ENCODE measurements at places on chromosomes 7 and 10.

DNA sequence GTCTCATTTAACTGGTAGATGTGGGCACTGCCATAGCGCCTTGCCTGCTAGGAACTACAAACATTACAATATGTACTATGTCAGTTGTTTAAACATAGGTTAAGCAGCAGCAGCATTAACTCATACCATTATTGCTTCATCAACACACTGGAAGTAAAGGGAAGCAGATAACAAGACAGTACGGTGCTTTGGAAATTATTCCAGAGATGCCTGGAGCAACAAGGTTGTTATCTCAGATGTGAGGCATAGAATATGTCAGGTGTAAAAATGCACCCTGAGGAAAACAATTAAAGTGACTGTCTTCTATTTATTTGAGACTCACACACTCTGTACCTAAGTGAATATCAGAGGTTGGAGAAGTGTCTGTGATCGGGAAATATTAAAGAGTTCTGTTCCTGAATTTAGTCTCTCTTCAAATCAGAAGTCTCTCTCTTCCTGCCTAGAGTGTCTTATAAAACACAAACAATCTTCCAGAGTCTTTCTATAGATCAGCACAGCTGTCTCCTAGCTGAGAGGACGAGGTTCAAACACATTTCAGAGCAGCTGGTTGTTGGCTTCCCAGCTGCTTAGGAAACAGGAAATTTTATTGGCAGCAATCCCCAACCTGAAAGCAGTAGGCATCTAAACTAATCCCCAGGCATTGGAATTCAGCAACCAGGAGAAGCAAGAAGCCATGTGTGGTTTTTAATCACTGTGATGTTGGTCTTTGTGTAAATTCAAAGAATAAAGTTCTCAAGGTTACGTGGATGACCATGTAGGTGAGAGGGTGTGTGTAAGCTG lies 994.4 kb upstream of the LRRTM3 start:
- H3K27me3 ChIP-seq, result no peaks in the 10 kb centered on the region
- H3K27ac ChIP-seq, result no peak overlapping the region
- no peaks in the 10 kb centered on the region for H3K36me3 ChIP-seq
- H3K4me1 ChIP-seq, result no peaks in the 10 kb centered on the region
- DNase-seq, result no peak

DNA sequence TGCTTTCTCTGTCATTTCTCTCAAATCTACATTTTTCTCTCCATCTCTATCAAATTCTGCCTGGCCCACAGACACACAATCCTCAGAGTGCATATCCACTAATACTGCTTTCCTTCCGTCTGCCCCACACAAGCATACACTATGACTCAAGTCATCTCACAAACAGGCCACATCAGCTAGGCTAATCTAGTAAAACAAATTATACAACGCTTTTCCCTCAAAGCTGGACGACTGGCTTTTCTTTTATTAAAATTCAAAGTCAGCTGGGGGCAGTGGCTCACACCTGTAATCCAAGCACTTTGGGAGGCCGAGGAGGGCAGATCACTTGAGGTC lies 161.1 kb downstream of the FAM107B start:
- no peak overlapping the region for H3K27ac ChIP-seq
- H3K27me3 ChIP-seq, result no peaks in the 10 kb centered on the region
- no peaks in the 10 kb centered on the region for H3K36me3 ChIP-seq

DNA sequence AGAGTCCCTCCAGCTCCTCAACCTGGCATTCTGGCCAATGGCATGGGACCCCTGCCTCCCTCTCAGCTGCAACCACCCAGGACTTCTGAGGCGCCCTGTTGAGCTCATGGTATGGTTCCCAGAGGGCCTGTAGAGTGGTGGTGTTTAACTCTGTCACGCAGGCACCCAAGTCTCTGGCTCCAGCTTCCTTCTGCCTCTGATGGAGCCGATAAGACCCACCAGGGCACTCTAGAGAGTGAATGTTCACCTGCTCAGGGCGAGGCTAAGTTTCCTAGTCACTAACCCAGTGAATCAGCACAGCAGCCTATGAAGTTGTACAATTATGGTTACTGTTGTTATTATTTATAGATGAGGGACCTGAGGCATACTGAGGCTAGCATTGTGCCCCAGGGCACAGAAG lies 120.4 kb downstream of the ZMIZ1 start:
- H3K4me1 ChIP-seq, result peaks cover 9% of the 10 kb centered on the region
- H3K36me3 ChIP-seq, result peaks cover 5% of the 10 kb centered on the region
- DNase-seq, result no peak
- H3K27ac ChIP-seq, result no peak overlapping the region
- H3K27me3 ChIP-seq, result peaks cover 4% of the 10 kb centered on the region
- no peak overlapping the region for H3K4me3 ChIP-seq

DNA sequence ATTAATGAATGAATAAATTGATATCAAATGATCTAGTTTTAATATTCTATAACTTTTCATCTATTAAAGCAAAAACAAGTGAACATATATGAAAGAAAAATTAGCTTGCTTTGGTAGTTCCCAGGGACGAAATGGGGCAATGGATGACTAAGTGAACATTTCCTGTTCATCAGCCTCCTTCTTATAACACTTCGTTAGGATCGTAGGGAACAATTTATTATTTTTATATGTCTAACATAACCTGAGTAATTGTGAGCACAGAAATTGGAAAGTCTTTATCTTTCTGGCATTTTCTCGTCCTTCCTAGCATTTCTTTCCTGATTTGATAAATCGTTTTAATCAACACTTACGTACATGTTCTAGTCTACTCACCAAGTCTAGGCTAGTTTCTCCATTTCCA lies 59.1 kb upstream of the PPP1R3C start:
- H3K27me3 ChIP-seq, result peaks cover 15% of the 10 kb centered on the region
- DNase-seq, result no peak
- no peak overlapping the region for H3K27ac ChIP-seq
- H3K36me3 ChIP-seq, result no peaks in the 10 kb centered on the region
- H3K4me3 ChIP-seq, result no peak overlapping the region

- H3K27me3 ChIP-seq, result peaks cover 8% of the 10 kb centered on the region
- DNase-seq, result peak; percentile 1
- peaks cover 14% of the 10 kb centered on the region for H3K4me1 ChIP-seq
Observed at GRCh38 chr10:13587391-13587790, 626 bp downstream of the PRPF18 start.

DNA sequence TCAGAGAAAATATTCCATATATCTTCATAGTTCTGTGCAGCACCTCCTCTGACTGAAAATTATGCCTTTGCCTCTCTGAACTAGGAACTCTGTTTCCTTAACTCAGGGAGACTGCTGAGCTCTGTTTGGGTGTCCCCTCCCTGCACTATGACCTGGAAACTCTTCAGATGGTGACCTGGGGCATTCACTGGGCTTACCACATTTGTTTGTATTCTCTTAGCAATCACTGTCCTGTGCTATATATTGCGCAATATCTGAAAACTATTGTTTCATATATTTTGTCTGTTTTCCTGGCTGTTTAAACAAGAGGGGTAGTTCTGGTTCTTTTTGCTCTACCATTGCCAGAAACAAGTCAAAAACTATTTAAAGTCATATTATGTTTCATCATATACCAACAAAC lies 181.8 kb upstream of the KIAA1217 start:
- no peak overlapping the region for H3K27ac ChIP-seq
- no peak for DNase-seq
- H3K36me3 ChIP-seq, result no peaks in the 10 kb centered on the region
- H3K4me3 ChIP-seq, result no peak overlapping the region

DNA sequence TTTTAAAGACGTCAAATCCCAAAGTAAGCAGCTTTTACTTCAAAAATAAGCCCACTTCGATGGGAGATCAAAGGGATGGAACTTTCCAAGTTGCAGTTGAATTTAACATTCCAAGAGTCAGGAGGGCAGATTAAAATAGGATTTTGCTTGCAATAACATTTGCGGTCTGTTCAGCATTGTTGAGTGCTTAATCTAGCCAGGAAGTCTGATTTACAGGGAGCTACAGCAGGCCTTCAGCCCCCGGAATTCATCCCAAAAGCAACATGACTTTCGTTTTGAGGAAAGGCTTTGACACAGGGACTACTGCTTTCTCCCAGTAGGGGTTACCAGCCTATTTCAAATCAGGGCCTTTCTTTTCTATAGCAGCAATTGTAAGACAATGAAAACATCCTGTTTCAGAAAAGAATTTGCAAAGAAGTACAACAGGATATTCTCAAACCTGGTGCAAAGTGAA lies 279.6 kb upstream of the PITRM1 start:
- no peaks in the 10 kb centered on the region for H3K36me3 ChIP-seq
- no peak overlapping the region for H3K27ac ChIP-seq
- H3K4me3 ChIP-seq, result no peak overlapping the region
- H3K4me1 ChIP-seq, result peaks cover 20% of the 10 kb centered on the region
- no peaks in the 10 kb centered on the region for H3K27me3 ChIP-seq

DNA sequence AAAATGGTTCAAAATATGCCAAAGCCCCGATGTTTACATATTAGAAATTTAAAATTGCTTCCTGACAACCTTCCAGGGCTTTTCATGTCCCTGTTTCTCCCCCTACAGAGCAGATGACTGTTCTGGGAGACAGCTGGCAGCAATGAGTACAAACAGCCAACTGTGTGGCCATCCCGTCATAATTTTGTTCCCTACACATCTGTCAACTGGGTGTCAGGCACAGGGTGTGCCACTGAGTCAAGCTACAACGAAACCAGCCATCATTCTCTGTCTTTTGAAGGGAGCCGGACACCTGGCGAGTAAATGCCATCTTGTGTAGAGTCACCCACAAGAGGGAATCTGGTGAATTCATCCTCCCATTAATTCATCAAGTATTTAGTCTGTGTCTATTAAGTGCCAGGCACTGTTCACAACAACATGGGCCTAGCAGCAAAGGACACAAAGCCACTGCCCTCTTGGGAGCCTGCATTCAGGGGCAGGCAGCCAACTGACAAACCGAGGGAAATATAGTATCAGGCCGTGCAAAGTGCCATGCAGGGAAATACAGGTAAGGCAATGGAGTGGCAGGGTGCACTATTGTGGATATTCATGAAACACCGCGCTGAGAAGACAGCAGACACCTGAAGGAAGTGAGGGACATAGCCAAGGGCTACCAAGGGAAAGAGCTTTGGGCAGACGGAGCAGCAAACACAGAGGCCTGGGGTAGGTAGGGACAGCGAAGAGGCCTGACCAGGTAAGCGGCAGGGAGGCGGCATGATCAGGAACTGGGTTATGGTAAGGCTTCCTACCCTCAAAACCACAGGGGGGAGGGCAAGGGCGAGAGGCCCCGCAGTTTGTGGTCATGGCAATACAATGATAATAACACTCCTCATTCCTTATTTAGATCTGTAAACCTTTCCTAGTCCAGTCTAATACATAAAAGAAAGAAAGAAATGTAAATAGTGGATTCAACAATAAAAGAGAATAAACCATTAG lies 213.6 kb downstream of the FAM107B start:
- DNase-seq, result no peak
- peak overlapping the region; percentile 44 for H3K27ac ChIP-seq
- H3K27me3 ChIP-seq, result no peaks in the 10 kb centered on the region

GRCh38 chr10:16919121-16919982 lies 102.1 kb upstream of the RSU1 start:
- no peaks in the 10 kb centered on the region for H3K27me3 ChIP-seq
- DNase-seq, result no peak
- no peaks in the 10 kb centered on the region for H3K4me1 ChIP-seq
- H3K4me3 ChIP-seq, result no peak overlapping the region

DNA sequence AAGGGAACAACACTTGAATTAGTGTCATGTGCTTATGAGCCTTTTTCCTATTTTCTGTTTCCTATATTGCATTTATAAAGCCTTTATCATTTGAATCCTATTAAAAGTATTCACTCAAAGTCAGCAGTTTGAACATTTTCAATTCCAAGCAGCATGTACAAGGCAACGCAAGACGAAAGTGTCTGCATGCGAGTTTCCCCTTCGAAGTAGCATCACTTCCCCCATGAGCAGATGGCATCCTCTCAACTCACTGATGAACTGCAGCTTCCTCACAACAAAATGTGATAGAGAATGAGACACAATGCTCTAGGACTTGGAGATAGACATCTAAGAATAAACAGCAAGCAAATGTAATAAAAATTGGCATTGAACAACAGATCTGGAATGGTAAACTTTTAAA lies 270.7 kb downstream of the PRPF18 start:
- H3K36me3 ChIP-seq, result no peaks in the 10 kb centered on the region
- peaks cover 16% of the 10 kb centered on the region for H3K4me1 ChIP-seq
- no peak overlapping the region for H3K4me3 ChIP-seq
- DNase-seq, result no peak
- H3K27me3 ChIP-seq, result peaks cover 49% of the 10 kb centered on the region
- no peak overlapping the region for H3K27ac ChIP-seq

DNA sequence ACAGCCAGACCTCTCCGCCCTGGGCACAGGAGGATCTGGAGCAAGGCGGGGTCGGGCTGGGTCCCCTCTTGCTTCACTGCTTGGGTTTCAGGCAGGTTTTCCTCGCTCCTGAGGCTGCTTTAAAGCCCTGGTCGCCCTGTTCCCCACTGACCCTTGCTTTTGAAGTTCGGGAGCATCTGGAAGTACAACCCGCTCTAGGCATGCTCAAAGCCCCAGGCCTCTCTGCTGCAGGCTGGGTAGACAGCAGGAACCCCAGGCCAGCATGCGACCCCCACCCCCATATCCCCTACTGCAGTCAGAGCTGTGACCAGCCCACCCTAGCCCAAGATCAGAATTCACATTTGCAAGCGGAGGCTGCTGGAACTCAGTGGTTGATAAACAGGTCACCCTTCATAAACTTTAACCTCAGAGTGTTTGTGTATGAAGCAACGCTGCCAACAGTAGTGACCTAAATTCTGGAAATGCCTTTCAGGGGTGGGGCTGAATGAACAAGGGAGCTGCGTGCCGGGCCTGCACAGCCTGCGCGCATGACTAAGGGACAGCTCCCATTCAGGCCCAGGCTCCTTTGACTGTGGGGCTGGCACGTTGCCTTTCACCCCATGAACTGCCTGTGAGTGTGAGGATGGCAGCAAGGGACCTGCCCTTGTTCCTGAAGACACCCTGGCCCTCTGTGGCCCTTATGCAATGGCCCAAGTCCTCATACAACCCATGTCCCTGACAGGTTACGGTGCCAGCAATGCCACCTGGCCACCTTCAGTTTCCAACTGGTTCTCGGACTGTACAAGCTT lies 52.5 kb downstream of the PROSER2 start:
- H3K4me1 ChIP-seq, result peaks cover 12% of the 10 kb centered on the region
- no peak for DNase-seq
- no peak overlapping the region for H3K4me3 ChIP-seq
- peaks cover 15% of the 10 kb centered on the region for H3K27me3 ChIP-seq
- no peaks in the 10 kb centered on the region for H3K36me3 ChIP-seq
- H3K27ac ChIP-seq, result no peak overlapping the region

- DNase-seq, result no peak
- H3K27me3 ChIP-seq, result peaks cover 73% of the 10 kb centered on the region
- no peak overlapping the region for H3K27ac ChIP-seq
- no peak overlapping the region for H3K4me3 ChIP-seq
- H3K36me3 ChIP-seq, result no peaks in the 10 kb centered on the region
- H3K4me1 ChIP-seq, result peaks cover 6% of the 10 kb centered on the region
Observed at GRCh38 chr10:79002336-79002735, 66.4 kb upstream of the ZMIZ1 start.

GRCh38 chr7:7911369-7912123 lies 57.0 kb upstream of the GLCCI1 start:
- peaks cover 17% of the 10 kb centered on the region for H3K36me3 ChIP-seq
- no peaks in the 10 kb centered on the region for H3K27me3 ChIP-seq
- DNase-seq, result no peak
- H3K4me3 ChIP-seq, result no peak overlapping the region

- peaks cover 5% of the 10 kb centered on the region for H3K27me3 ChIP-seq
- H3K27ac ChIP-seq, result no peak overlapping the region
- no peaks in the 10 kb centered on the region for H3K4me1 ChIP-seq
- H3K4me3 ChIP-seq, result no peak overlapping the region
Observed at GRCh38 chr7:93945756-93946535, 24.4 kb downstream of the GNG11 start.

- peaks cover 57% of the 10 kb centered on the region for H3K4me1 ChIP-seq
- no peak overlapping the region for H3K27ac ChIP-seq
- no peak overlapping the region for H3K4me3 ChIP-seq
- H3K27me3 ChIP-seq, result no peaks in the 10 kb centered on the region
- peaks cover 18% of the 10 kb centered on the region for H3K36me3 ChIP-seq
Observed at GRCh38 chr7:28130277-28130676, 50.3 kb downstream of the JAZF1 start.

All from stimulated activated naive B cell treated with anti-CD40 and anti-IgM and Interleukin-4, amounts not matched to agents 10 μg/mL and 1 μg/mL and 100 μg/mL, for 72 hours (primary cell).